ENCODE measurements at places on chromosomes 5 and 9. TPM values are rescaled to one million over a fixed set of nuclear protein-coding genes. Genes with fewer than 3 reads are reported as not detected.

GRCh38 chr5:128355961-128356360 is 182.1 kb downstream of the FBN2 start:
- DNase-seq, result no peak

Gene FAM221B
- 0.35 TPM for polyA plus RNA-seq

Gene PNPLA7
- polyA plus RNA-seq, result 4.6 TPM

DNA sequence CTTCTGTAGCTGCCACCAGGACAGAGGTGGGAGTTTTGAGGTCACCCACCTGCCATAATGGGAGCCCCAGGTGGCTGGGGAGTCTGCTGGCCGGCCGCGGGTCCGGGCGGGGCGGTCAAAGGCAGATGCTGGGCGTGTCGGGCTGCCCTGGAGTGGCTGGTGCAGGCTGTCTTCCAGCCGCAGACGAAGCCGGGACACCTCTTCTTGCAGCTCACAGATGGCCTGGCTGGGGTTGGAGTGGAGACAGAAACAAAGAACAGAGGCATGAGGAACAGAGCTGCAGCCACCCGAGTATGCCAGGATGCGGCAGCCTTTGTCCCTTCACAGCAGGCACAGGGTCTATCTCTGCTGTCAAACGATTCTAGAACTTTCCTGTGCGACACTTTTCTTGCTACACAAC is 18.0 kb downstream of the ORM2 start:
- no peak for DNase-seq

Gene ARSI
- 2.9 TPM for polyA plus RNA-seq

DNA sequence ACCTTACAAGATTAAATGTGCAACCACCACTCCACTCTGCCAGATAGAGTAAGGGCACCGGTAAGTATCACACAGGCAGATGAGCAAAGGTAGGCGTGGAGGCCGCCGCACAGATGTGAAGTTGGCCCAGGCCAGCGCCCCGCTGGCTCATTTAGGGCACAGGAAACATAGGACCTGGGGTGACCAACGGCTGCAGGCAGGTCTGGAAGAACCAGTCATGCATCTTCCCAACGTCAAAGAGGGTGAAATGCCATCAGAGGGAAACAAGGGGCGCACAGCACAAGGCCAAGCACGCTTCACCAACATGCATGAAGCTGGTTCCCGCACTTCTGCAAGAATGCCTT is 31.7 kb upstream of the SLC6A3 start:
- DNase-seq, result no peak

DNA sequence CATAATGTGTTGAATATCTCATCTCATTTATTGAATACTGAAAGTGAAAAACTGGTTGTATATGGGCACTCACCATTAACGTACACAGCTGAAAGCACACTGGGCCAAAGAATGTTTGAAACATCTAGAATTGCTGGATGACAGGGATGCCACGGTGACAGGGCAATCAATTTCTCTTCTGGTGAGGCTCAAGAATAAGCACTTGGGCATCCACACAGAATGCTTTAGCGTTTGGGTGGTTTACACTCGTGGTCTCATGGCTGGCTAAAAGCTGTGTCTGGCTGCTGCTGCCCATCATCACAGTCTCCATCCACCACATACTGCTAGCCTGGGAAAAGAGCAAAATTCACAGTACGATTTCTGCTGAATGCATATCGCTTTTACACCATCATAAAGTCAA is 30.7 kb upstream of the IL31RA start:
- no peak for DNase-seq

Gene FAM153A
- not detected for polyA plus RNA-seq

All from left renal pelvis (tissue), 4 donors.